ENCODE measurements at places on chromosomes 6 and 20. TPM values are rescaled to one million over a fixed set of nuclear protein-coding genes. Genes with fewer than 3 reads are reported as not detected.

SLC26A8 gene
- 0.10 TPM for total RNA-seq

- no peak for DNase-seq
Observed at GRCh38 chr6:21257125-21257524, 336.4 kb upstream of the SOX4 start.

SIRPA gene
- total RNA-seq, result 28.3 TPM

DNA sequence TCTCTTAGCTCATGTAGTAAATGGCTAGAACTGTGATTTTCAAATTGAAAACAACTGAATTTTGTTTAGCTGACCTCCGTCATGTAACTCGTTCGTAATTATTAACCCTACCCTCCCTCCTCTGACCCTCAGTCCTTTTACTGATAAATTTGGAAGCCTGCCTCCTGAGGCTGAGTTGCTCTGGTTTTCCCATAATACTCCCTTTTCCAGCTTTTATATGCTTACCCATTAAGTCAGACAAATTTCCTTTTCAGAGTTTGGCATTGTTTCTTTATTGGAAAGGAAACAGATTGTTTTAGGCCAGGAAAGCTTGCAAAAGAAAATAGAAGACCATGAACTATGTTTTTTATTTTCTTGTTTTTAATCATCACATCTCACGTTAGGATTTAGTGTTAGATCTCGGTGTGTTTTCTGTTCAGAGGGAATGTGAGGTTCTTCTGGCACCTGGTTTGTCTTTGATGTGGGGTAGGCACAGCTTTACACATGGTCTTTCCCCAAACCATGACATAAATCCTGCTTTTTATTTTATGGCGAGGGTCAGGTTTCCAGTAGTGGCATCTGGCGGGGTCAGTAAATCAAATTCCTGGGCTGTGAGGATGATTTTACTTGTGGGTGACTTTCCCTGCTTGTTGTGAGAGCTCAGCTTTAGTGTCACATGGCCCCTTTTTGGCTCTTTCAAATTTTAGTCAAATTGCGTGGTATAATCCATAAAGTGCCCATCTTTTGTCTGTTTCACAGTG lies 24.5 kb downstream of the PLCB4 start:
- no peak for DNase-seq

- no peak for DNase-seq
Observed at GRCh38 chr20:58702161-58702510, 9.5 kb downstream of the NPEPL1 start.
